ENCODE measurements at places on chromosomes 4 and X. TPM values are rescaled to one million over a fixed set of nuclear protein-coding genes. Genes with fewer than 3 reads are reported as not detected.

GRCh38 chrX:134520860-134521390, 61.0 kb downstream of the HPRT1 start:
- no peaks in the 10 kb centered on the region for H3K4me1 ChIP-seq
- no peak overlapping the region for H3K4me3 ChIP-seq
- H3K27me3 ChIP-seq, result no peaks in the 10 kb centered on the region
- H3K36me3 ChIP-seq, result no peaks in the 10 kb centered on the region
- no peak overlapping the region for H3K27ac ChIP-seq

- H3K4me1 ChIP-seq, result peaks cover 17% of the 10 kb centered on the region
- H3K4me3 ChIP-seq, result peak overlapping the region; percentile 27
- H3K27me3 ChIP-seq, result no peaks in the 10 kb centered on the region
- H3K27ac ChIP-seq, result peak overlapping the region; percentile 30
Observed at GRCh38 chr4:53905941-53906377, 158.4 kb downstream of the CHIC2 start.

GRCh38 chrX:50168241-50168687, 32.5 kb downstream of the AKAP4 start:
- no peaks in the 10 kb centered on the region for H3K36me3 ChIP-seq
- H3K27me3 ChIP-seq, result no peaks in the 10 kb centered on the region
- no peak overlapping the region for H3K4me3 ChIP-seq
- DNase-seq, result no peak

AFF2 gene
- total RNA-seq, result 0.74 TPM

DNA sequence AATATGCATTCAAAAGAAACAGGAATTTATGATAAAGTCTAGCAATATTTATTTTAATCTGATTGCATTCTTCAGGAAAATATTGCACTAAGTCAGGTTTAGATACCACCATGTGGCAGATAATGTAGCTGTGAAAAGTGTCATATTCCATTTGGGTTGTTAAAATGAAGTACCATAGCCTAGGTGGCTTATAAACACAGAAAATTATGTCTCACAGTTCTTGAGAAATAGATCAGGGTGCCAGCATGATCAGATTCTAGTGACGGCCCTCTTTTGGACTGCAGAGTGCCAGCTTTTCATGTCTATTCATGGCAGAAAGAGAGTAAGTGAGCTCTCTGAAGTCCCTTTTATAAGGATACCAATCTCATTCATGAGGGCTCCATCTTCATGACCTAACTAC, 5.6 kb upstream of the ADGRL3 start:
- H3K4me3 ChIP-seq, result no peak overlapping the region
- no peaks in the 10 kb centered on the region for H3K36me3 ChIP-seq
- H3K4me1 ChIP-seq, result peaks cover under 1% of the 10 kb centered on the region
- H3K27ac ChIP-seq, result no peak overlapping the region
- no peaks in the 10 kb centered on the region for H3K27me3 ChIP-seq

DNA sequence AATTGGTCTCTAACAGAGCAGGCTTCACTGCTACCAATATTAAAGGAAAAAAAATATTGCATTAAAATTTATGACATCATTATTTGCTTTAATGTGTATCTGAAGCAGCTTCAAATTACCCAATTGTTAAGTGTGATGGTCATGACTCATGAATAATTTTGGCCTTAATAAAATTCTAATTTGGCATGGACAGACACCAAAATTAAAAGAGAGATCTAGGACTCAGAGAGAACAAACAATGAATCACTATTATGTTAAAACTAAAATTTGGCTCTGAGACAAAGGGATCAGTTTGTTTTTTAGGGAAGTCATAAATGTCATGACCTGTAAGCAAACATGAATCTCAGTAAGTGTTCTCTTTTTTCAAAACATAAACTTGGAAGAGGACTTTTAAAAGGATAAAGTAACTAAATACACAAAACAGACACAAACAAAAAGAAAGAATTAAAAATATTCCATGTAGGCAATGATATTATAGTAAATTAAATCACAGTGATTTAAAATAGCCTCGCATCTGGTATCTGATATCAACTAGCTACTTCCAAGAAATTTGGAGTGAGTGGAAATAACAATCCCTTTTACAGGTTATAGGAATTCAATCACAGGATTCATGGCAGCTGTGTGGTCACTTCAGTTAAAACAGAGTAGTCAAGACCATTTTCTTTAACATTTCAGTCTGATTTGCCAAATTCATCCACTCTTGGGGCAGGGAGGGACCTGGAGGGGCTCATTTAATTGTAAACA, 11.6 kb downstream of the VEGFC start:
- no peaks in the 10 kb centered on the region for H3K36me3 ChIP-seq
- H3K27me3 ChIP-seq, result no peaks in the 10 kb centered on the region
- DNase-seq, result no peak
- H3K4me1 ChIP-seq, result peaks cover 23% of the 10 kb centered on the region

UNC5C gene
- 12.0 TPM for total RNA-seq

DNA sequence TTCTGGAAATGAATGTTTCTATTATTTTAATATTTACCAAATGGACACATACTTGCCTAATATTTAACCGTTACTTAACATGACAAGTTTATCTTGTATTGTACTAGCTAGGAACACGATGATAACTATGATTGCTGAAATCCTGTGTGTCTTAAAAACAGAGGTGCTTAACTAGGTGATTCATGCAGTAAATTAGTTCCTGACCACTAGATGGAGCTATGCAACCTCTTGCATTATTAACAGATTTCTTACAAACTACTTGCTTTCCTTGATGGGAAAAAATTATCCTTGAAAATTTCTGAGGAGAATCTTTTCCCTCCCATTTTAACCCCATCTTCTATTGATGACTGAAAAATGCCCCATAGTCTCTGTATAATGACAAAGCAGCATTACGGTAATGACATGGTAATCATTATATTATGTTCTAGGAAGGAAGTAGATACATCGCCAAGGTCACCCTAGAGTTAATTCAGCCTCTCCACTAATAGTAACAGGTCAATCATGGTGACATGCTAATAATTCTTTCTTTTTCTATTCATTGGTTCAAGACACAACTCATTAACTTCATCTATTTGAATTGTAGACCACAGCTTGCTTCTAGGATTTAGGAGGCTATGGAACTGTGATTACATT, 844.2 kb downstream of the RAPGEF2 start:
- no peaks in the 10 kb centered on the region for H3K27me3 ChIP-seq
- no peak for DNase-seq
- H3K4me1 ChIP-seq, result no peaks in the 10 kb centered on the region
- H3K27ac ChIP-seq, result no peak overlapping the region

DNA sequence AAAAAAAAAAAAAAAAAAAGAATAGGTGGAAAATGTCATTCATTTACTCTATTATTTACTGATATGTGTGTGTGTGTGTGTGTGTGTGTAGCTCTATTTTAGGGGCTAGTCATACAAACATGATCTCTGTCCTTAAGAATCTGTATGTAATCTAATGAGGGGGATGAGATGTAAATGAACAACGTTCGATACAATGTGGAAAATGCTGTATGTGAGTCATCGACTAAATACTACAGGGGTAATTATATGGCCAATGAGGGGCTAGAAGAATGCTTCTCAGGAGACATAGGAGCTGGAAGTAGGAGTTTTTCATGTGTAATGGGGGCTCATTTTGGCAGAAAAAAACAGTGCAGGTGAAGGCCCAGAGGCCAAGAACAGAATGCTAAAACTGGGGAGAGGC, 41.9 kb downstream of the LEF1 start:
- no peak overlapping the region for H3K4me3 ChIP-seq
- no peaks in the 10 kb centered on the region for H3K27me3 ChIP-seq
- no peak overlapping the region for H3K27ac ChIP-seq
- DNase-seq, result no peak

DHRSX gene
- total RNA-seq, result 26.0 TPM

DNA sequence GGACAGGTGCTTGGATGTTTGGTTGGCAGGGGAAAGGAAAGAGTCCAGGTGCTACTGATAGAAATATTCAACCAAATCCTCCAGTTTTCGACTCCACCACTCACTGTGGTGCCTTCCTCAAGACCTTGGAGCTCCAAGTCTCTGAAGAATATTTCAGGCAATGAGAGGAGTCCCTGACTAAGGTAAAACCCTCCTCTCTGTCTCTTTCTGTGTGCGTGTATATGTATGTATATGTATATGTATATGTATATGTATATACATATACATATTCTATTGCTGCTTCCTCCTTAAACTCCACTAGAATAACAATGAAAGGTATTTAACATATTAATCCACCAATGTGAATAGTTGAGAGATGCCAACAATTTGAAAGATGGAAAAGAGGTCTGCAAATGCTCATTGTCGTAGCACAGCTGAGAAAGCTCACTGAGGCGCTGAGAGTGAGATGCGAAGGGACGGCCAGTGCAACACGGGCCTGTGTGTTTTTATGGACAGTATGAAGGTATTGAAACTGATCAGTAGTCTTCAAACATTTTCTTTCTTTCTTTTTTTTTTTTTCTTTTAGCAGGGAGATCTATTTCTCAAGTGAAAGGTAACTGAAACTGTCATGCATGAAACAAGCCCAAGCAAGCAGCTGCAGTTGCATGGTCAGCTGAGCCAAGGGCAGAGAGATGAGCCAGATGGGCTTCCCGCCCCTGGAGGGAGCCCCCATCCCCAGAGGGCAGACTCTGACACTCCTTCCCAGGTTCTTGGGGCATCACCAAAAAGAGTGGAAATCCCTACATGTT, 41.1 kb upstream of the HS3ST1 start:
- H3K27me3 ChIP-seq, result no peaks in the 10 kb centered on the region
- no peak overlapping the region for H3K4me3 ChIP-seq
- H3K4me1 ChIP-seq, result no peaks in the 10 kb centered on the region
- no peaks in the 10 kb centered on the region for H3K36me3 ChIP-seq
- no peak overlapping the region for H3K27ac ChIP-seq

DNA sequence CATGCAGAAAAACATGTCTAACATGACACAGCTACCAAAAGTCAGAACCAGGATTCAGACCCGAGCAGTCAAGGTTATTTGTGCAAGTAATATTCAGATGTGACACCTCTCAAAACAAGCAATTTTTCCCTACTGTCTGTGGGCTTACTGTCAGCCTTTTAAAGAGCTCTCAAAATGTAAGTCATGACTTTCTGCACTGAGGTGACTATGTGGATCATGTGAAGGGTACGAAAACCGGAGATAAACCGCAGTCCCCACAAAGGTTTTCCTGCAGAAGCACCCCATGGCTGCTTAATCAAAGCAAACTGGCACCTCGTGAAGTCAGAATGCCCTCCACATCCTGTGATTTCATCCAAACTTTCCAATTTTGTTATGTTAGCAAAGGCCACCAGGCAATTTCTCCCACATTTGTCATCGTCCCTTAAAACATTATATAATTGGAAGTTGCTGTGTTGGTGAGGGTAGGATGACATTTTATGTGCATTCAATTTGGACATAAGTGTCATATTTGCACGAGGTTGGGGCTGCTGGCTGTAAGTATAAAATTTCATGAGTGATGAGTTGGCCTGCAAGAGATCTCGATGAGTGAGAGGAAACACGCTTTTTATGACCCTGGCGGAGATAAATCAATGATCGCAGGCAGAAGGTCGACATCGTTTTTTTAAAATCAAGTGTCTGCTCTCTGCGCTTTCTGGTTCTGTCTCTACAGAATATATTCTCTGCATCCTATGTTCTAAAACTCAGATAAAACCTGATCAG, 161.2 kb downstream of the STK32B start:
- H3K27ac ChIP-seq, result no peak overlapping the region
- H3K4me1 ChIP-seq, result no peaks in the 10 kb centered on the region

- H3K4me3 ChIP-seq, result no peak overlapping the region
- no peak overlapping the region for H3K27ac ChIP-seq
- H3K36me3 ChIP-seq, result no peaks in the 10 kb centered on the region
- H3K27me3 ChIP-seq, result no peaks in the 10 kb centered on the region
- no peaks in the 10 kb centered on the region for H3K4me1 ChIP-seq
- DNase-seq, result no peak
Observed at GRCh38 chr4:113411496-113411938, 350.0 kb downstream of the CAMK2D start.

- H3K27me3 ChIP-seq, result no peaks in the 10 kb centered on the region
- no peak for DNase-seq
- no peak overlapping the region for H3K4me3 ChIP-seq
- no peaks in the 10 kb centered on the region for H3K36me3 ChIP-seq
- H3K4me1 ChIP-seq, result peaks cover 26% of the 10 kb centered on the region
- H3K27ac ChIP-seq, result no peak overlapping the region
Observed at GRCh38 chr4:39718366-39719323, 20.7 kb downstream of the UBE2K start.

DNA sequence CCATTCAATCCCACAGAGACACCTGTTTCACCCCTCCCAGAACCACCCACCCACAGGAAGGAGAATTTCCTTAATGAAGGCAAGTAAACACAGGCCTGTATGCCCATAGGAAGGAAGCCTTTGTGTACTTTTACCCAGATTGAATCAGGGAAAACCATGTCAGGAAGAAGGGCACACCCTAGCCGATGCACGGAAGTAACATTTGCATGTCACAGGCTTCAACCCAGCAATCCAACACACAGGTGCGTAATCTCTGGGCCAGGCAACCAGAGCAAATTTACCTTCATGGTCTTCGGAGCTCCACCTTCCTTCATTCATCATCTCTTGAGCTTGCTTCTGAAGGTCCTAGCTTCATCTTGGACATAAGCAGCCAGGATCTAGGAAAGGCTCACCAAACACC, 206.3 kb downstream of the SHROOM3 start:
- H3K4me3 ChIP-seq, result no peak overlapping the region
- no peaks in the 10 kb centered on the region for H3K36me3 ChIP-seq
- no peaks in the 10 kb centered on the region for H3K4me1 ChIP-seq
- DNase-seq, result no peak
- H3K27ac ChIP-seq, result no peak overlapping the region

DNA sequence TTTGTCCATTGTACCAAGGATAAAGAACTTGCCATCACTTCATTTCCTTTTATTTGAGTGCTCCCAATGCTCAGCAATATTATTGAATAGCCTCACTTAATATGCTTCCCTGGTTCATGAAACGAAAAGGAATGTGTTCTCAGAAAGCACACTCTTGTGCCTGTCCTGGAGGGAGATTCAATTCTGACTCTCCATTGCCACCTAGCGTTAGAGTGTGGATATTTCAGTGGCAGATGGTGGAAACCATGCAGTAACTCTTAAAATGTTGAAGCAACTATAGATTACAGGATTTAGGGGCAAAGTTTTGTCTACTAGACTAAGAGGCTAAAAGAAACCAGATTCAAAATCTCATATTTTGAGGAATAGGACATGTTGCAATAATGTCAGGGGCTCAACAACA, 36.0 kb downstream of the GAB3 start:
- DNase-seq, result no peak
- no peak overlapping the region for H3K27ac ChIP-seq
- no peaks in the 10 kb centered on the region for H3K36me3 ChIP-seq
- H3K4me1 ChIP-seq, result no peaks in the 10 kb centered on the region

GRCh38 chr4:98474408-98474844, 184.0 kb downstream of the TSPAN5 start:
- H3K4me3 ChIP-seq, result no peak overlapping the region
- no peak for DNase-seq
- H3K27ac ChIP-seq, result no peak overlapping the region
- H3K27me3 ChIP-seq, result no peaks in the 10 kb centered on the region
- no peaks in the 10 kb centered on the region for H3K4me1 ChIP-seq

GRCh38 chrX:99914635-99915034, 495.4 kb downstream of the PCDH19 start:
- no peaks in the 10 kb centered on the region for H3K36me3 ChIP-seq
- H3K4me3 ChIP-seq, result no peak overlapping the region
- no peak for DNase-seq
- H3K4me1 ChIP-seq, result no peaks in the 10 kb centered on the region
- H3K27me3 ChIP-seq, result no peaks in the 10 kb centered on the region
